ENCODE measurements at places on chromosomes 6 and 20. TPM values are rescaled to one million over a fixed set of nuclear protein-coding genes. Genes with fewer than 3 reads are reported as not detected.

DNA sequence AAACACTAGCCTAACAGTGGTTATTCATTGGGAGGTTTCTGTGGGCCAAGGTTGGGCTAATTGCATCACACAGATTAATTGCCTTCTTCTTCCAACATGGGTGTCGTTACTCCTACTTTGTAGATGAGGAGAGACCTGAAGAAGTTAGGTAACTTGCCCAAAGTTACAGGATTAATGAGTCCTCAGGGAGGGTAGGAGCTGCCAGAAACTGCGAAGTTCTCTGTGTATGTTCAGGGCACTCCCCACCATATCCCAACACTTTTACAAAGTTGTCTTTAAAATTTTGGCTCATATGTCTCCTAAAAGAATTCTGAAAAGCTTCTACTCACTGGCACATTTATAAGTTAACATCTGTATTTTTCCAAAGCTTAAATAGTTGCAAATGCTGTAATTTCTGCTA, 323.5 kb upstream of the HSF2 start:
- DNase-seq = no peak

DNA sequence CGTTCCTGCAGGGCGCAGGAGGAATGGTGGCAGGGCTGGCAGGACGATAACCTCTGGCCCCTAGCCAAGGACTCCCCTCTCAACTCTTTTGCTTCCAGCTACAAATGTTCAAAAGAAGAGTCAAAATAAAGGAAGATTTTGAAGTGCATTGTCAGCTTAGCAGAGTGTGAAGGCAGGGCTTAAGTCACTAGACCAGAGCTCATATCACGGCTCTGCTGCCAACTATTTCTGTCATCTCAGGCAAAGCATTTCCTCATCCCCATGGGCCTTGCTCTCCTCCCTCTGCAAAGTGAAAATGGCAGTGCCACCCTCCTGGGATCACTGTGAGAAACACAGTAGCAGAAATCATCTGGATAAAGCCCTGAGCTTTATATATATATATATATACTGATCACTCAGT, 36.7 kb downstream of the CFAP61 start:
- DNase-seq = no peak

GRCh38 chr6:137722749-137723272, 144.2 kb upstream of the TNFAIP3 start:
- DNase-seq = no peak

GRCh38 chr20:39660226-39660625, 698.1 kb downstream of the DHX35 start:
- DNase-seq = no peak

DNA sequence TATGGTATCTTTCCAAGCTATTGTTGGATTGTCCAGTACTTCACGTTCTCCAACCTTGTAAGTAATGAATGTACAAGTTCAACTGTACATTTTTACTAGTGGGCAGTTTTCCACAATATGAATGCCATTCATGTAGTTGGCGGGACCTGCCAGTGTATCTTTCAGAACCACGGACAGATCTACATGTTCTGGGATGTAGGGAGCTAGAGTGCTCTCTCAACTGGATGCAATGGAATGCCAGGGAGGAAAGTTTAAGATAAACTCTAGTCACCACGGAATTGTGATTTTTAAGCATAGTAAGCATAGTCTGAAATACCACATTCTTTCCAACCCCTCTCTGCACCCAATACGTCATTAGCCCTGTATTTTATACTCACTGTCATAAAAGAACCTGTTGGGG, 21.5 kb upstream of the HLA-C start:
- DNase-seq = no peak

DNA sequence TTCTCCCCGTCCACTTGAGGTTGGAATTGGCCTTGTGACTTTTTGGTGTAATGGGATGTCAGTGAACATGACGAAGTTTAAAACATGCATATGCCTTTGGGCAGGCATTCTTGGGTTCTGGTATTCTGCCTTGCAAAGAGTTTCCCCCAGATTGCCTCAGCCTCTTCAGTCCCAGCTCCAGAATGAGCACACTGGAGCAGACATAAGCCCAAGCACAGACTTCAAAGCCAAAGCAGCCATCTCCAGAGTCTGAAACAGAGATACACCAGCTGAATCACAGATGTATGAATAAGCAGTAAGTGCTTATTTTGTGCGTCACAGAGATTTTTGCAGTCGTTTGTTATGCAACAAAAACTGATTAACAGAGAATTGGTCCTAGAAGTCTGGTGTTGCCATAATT, 546.0 kb downstream of the FRK start:
- no peak for DNase-seq

DNA sequence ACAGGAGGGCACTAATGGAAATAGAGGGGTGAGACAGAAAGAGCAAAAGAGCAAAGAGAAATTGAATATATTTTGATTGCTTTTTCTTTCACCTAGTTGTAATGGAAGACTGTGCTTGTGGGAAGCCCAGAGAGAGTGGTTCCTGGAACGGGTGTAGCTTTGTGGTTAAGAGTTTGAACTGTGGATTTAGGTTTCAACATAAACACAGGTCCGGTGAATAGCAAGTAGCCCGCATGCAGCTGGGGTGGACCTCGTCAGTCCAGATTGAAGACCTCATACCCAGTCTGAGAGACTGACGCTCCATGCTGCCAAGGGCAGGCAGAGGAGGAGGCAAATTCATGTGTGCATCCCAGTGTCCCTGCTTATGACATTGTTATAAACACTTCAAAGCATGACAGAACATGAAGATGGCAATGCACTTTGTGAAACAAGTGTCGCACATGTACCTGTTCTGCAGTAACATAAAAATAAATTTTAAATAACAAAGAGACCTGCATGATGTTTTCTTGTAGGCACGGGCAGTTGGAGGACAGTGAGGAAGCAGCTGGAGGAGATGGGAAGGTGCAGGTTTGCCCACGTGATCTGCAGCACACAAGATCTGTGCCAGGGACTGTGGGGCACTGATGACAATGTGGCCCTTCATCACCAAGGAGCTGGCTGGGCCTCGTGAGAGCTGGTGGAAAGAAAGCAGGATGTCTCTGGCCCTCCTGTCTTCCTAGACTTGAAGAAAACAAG, 220.5 kb upstream of the SSTR4 start:
- no peak for DNase-seq

Gene OPRM1
- total RNA-seq = not detected

Gene GPSM3
- 15.8 TPM for total RNA-seq

Gene COL20A1
- total RNA-seq = not detected

Gene NEDD9
- total RNA-seq = 42.9 TPM

Gene MAS1
- total RNA-seq = not detected
